ENCODE measurements at places on chromosomes 1 and 21.

DNA sequence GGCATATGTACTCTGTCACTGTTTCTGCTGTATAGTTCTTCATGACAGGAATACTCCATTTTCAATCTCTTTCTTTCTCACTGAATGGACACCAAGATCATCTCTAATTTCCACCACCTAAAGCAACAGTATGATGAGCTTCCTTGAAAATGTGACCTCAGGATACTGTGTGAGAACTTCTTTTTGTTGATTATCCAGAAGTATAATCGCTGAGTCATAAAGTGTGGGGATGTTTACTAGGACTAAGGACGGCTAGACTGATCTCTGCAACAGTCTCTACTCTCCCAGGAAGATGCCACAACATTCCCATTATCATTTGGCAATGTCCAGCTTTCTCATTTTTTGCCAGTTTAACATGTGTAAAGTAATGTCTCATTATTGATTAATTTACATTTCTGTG lies 70.3 kb downstream of the TNFSF18 start:
- no peak for DNase-seq

GRCh38 chr1:173415490-173415889 lies 61.6 kb upstream of the PRDX6 start:
- DNase-seq, result no peak

DNA sequence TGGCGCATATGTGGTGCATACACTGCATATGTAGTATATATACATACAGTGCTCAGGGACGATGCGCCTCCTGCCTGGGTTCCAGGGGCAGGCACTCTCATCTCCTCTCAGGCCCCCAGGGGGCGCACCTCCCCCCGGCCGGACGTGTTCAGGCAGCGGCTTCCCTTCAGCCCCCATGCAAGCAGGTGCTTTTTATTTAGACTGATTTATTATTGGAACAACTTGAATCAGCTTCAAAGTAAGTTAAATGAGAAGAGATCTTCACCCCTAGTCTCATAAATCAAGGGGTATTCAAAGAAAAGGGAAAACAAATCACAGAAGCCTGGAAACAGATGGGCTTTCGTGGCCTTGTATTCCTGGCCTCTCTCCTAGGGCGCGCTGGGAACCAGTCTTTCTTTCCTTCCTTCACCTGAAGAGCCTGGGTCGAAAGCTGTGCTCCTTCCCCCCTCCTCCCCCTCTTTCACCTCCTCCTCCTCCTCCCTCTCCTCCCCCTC lies 64.6 kb downstream of the UBIAD1 start:
- peak; percentile 41 for DNase-seq

GRCh38 chr1:68010090-68010489 lies 40.3 kb downstream of the DIRAS3 start:
- DNase-seq, result no peak

DNA sequence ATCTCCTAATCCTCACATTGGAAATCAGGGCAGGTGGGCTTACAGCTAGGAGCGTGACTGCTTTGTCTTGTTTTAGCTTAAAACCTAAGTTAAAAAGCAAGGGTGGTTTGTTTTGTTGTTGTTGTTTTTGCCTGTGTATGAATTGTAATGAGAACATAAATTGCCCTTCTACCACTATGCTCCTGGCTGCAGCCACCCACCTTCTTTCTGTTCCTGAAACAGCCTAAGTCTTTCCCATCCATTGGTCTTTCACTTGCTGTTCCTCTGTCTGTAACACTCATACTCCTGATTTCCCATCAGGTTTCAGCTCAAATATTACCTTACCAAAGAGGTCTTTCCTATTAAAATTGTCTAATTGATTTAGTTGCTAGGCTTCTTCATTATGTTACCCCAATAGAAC lies 604 bp upstream of the TMEM79 start:
- no peak for DNase-seq

DNA sequence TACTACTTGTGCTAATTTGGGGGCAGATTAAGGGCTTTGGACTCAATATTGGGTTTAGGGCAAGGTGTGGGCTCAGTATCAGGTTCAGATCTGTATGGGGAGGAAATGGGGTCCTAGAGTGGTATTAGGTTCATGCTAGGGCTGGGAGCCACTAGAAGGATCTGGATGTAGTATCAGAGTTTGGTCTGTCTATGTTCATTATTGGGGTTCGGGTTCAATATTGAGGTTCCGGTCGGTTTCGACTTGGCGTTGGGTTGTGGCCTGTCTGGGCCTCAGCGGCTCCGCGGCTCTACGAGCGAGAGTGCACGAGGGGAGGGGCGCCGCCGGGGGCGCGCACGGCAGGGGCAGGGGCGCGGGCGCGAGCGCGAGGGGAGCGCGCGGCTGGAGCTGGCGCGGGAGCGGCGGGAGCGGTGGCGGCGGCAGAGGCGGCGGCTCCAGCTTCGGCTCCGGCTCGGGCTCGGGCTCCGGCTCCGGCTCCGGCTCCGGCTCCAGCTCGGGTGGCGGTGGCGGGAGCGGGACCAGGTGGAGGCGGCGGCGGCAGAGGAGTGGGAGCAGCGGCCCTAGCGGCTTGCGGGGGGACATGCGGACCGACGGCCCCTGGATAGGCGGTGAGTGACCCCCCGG lies at the start of gene PTPRF:
Gene PTPRF (plus strand): TSS at position 401 of the 624 bp plus-strand sequence. CDS start 14,193 bp downstream, outside the sequence.
- DNase-seq, result no peak

DNA sequence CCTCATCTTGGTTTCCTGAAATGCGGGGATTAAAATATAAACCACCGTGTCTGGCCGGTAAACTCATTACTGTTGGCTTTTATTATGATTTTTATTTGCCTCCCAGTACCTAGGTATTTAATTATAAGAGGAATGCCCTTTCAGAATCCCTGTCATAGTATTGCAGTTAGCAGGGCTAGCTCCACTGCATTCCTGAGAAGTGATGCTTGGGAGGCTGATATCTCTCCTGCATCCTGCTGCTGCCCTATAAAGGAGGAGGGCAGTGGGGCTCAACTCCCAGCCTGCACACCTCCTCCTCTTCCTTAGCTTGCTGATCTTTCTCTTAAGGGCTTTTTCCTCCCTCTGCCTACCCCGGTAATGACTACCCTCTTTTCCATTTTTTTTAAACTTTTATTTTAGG lies 19.9 kb upstream of the DISC1 start:
- no peak for DNase-seq

DNA sequence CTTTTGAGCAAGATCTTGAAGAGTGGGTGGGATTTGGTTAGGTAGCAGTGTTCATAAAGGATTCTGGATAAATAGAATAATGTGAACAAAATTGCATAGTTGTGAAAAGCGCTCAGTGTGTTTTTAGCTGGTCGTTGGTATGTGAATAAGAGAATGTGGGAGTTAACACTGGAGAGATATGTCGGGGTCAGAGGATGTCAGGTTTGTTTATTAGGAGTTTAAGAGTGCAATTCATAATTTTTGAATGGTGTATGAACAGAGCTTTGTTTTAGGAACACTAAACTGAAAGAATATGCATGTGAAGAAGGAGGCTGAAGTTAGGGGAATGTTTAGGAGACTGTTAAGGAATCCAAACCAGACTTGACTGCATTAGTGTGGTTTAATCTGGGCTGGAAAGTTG lies 9.4 kb downstream of the USP16 start:
- DNase-seq, result no peak

GRCh38 chr21:46634966-46635323 lies 529 bp upstream of the PRMT2 start:
- DNase-seq, result no peak

GRCh38 chr1:207519505-207520399 lies 23.8 kb downstream of the CR1 start:
- DNase-seq, result no peak

DNA sequence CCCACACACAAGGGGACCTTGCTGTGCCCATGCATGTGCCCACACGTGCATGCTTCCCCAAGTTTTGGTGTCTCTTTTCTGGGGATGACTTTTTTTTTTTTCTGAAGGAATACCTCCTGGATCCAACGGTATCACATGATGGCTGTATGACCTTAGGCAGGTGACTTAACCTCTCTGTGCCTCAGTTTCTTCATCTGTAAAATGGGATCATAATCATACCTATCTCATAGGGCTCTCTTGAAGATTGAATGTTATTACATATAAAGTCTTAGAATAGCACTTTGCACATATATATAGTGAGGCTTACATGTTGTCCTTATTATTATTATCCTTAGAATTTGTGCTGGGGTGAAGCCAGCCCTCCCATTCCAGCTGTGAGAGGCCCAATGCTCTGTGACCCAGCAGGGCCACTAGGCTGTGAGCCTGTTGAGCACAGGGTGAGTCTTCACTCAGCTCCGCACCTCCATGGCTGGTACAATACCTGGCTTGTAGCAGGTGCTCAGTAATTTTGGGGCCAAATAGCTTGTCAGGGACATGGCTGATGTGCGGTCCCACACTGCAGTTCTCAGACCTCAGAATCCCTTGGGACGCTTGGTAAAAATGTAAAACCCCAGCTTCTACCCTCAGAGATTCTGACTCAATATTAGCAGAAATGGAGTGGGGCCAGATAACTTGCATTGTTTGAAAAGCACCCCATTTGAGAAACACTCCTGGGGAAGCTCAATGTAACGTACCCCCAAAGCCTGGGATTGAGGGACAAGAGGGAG lies 20.6 kb downstream of the STUM start:
- no peak for DNase-seq

DNA sequence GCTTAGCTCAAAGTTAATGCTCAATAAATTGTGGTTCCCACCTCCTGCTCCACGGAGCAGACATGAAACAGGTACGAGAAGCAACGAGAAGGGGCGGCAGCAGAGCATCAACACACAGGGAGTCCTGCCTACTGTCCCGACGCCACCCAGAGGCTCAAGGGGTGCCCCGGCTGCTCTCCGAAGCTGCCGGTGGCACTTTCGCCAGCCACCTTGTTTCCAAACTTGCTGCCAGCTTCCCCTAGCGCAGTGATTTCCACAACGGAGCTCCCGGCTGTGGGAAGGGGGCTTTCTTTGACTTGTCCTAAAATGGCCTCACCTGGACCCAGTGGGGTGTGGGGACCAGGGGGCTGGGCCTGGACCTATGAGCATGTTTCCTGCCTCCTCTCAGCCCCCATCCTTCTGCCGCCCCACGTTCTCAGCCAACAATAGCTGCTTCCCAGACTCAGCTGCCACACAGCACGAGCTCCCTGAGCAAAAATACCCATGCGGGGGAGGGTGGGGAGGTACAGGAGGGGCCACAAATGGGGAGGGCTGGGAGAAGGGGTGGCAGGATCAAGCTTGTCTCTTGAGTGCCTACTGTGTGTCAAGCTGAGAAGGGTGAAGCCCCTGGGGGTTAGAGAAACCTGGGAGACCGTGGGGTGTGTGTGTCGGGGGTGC lies 35.6 kb upstream of the ECE1 start:
- no peak for DNase-seq

GRCh38 chr1:69201716-69202115 lies 366.0 kb upstream of the LRRC7 start:
- DNase-seq, result no peak

DNA sequence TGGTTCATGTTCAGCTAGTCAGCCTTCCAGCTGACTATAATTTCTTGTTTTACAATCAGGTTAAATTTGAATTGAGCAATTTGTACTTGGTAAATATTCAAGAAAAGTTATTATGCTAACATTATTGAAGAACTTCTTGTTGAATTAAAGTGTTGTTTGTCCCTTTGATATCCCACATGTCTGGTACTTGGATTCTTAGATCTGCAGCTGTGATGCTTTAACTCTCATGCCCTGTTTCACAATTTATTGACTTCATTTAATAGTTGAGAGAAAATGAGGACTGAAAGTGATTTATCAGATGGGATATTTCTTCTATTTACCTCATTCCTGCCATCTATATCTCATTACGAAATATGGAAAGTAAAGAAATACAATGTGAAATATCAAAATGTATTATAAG lies 92.8 kb downstream of the FASLG start:
- DNase-seq, result no peak

DNA sequence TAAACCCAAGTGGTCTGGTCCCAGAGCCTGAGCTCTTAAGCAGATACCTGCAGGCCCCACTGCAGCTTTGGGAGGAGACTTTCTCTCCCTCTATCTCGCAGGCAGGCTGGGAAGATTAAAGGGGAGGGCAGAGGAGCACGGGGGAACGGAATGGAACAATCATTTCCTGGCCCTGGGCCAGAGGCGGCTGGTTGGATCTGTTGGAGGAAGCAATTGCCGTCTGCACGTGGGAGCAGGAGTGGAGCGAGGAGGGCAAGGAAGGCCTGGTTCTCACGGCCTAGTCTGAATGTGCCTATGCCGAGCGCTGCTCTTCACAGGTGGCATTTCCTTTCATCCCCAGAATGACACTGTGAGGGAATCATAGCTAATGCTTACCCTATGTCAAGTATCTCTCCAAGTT lies 23.7 kb downstream of the NKAIN1 start:
- DNase-seq, result no peak

DNA sequence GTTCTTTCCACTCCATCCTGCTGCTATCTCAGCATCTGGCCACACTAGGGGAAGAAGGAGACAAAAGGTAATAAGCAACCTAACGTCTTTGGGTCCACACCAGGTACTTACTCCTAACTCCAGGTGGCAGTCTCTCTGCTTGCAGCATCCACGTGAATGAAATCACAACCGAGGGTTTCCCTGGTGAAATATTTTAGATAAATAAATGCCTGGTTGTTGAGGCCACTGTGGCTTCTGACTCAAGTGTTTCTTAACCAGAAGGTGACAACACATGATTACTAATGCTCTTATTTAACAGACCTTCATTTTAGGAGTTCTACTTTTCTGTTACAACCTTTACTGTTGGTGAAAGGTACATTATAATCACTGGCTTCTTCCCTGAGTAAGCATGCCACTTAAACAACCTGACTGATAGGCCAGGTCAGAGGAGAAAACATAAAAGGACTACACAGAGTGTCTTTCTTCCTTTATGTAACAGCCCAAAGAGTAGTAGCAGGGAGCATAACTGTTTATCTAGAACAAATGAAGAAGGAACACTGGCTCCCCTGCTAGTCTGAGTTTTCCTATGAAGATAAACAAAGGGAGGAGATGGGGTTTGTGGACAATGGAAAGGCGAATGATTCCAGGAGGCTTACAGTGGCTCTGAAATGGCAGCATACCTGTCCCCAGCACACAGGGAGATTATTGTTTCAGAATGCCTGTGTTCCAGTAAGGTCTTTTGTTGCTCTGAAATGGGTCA lies 59.9 kb downstream of the SYT6 start:
- DNase-seq, result no peak

GRCh38 chr1:202216691-202217090 lies 23.1 kb downstream of the LGR6 start:
- DNase-seq, result no peak

DNA sequence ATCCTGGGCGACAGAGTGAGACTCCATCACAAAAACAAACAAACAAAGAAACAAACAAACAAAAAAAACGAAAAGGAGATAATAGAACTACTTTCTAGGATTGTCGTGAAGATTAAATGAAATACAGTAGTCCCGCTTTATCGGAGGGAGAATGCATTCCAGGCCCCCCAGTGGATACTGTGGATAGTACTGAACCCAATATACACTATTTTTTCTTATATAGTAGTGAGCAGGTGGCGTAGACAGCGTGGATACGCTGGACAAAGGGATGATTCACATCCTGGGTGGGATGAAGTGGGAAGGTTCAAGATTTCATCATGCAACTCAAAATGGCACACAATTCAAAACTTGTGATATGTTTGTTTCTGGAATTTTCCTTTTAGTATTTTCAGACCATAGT lies 8.0 kb downstream of the SLC35F3 start:
- DNase-seq, result no peak
